ENCODE measurements at places on chromosomes 5 and 9.

- no peak for DNase-seq
Measured at GRCh38 chr9:132753593-132753880, 83.3 kb downstream of the GTF3C4 start.

- no peak for DNase-seq
Measured at GRCh38 chr5:173823721-173824567, 64.2 kb upstream of the CPEB4 start.

DNA sequence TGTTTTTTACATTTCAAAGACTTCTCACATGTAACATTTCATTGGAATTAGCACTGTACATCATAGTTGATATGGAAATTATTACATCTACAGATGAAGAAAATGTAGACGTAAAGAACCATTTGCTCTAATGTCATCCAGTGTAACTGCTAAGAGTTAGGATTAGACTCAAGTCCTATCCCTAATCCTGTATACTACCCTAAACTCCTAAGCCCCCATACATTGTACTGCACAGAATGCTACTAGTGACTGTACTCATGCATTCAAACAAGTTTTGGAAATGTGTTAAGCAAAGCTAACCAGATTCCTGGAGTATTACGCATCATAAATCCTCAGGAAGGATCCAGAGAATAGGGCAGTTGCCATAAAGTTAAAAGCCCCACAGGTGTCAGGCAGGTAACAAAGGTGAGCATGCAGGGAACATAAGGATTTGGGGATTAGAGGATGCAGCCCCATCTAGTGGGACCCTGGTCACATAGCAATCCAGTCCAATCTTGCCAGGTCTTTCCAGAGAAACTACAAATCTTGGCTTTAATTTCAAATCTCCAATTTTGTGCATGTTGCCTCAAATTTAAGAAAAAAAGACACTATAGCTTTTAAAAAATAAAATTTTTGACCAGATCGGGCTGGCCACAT, 32.0 kb downstream of the HAVCR1 start:
- no peak for DNase-seq

GRCh38 chr5:36870399-36871040, 6.0 kb upstream of the NIPBL start:
- DNase-seq, result no peak

DNA sequence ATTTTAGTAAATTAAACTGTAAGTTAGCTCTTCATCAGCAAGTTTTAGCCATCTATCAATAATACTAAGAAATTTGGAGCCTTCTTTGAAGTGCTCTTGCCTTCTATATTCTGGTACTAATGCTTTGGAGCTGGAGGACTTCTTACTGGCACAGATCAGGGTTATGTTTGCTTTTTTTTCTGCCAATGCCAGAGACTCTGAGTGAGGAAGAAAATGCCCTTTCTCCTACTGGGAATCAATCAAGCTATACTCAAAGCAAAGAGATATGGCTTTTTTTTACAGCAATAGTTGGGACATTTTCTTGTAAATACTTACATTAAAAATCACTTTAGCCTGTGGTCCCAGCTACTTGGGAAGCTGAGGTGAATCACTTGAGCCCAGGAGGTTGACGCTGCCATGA, 4.3 kb downstream of the HSDL2 start:
- no peak for DNase-seq

DNA sequence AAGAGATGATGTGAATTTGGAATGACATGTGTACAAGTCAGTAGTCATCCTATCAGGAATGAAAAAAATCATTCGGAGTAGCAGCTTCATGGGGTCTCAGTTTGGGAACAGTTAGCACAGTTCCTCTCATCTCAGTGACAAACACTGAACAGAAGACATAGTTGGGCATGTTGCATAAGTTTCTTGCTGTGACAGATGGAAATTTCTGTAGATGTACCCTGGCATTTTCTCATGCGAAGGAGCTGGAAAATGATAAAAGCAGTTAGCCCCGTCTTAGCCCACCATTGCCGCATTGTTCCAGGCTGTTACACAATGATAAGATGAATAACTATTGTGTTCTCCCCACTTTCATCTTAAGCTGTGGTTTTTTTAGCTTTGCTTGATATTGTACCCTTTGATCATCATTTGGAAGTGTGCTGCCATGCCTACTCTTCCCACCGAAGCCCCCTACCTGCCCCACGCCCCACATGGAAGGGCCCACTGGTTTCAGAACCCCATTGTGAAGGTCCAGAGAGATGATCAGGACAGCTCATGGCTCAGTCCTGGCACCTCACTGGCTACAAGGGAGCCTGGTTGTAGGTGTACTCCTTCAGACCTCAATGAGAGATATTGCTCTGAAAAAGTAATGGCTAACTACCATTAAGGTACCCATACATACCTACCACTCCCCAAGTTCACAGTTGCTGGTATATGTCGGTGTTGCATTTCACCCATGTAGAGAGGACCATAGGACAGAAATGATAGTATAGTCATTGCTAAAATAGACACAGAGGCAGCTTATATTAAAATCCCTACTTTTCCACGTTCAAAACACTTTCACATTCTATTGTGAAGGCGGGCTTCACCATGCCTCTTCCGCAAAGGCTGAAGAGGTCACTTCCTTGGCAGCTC, 38.8 kb downstream of the SFXN1 start:
- DNase-seq, result peak; percentile 44

DNA sequence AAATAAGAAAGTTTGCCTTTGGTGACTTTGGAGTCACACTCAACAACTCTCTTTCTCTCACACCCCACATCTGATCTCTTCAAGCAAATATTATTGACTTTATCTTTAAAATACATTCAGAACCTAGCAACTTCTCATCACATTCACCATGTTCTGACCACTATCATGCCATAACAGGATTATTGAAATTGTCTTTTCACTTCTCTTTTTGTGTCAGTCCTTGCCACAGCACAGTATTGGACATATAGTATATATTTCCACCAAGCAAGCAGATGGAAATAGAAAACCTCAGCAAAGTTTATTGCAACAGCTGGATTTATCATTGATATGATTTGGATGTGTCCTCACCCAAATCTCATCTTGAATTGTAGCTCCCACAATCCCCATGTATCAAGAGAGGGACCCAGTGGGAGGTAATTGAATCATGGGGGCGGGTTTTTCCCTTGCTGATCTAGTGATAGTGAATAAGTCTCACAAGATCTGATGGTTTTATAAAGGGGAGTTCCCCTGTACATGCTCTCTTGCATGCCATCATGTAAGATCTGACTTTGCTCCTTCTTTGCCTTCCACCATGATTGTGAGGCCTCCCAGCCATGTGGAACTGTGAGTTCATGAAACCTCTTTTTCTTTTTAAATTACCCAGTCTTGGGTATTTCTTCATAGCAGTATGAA, 26.9 kb upstream of the ITGA1 start:
- no peak for DNase-seq

DNA sequence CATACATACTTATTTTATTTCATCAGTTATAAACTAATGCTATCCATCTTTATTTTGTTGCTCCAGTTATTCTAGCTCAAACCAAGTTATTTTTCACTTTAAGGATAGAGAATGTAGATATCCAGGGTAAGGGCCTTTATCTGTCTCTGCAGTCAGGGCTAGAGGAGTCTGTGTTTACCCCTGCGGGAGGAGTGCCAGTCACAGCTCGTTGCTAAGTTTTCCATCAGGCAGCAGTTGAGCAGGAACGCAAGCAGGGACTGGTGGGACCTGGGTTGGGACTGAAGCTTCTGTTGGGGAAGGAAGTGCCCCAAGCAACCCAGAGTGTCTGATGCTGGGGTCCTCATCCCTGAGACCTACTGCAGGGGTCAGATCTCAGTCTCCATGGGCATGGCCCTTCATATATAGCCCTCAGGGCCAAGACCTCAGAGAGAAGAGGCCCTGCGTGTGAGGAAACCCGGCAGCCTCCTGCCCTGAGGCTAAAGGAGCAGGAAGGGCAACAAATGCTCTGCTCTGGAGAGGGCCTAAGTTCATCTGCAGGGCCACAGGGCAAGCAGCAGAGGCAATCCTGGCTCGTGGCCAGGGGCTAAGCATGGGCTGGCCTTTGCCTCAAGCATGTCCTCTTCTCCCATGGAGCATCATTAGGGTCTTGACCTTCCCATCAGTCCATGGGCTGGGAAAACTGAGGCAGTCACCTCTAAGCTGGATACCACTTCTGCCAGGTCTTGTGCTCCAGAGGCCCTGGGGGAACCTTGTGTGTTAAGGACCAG, 6.6 kb downstream of the SLC22A4 start:
- no peak for DNase-seq

DNA sequence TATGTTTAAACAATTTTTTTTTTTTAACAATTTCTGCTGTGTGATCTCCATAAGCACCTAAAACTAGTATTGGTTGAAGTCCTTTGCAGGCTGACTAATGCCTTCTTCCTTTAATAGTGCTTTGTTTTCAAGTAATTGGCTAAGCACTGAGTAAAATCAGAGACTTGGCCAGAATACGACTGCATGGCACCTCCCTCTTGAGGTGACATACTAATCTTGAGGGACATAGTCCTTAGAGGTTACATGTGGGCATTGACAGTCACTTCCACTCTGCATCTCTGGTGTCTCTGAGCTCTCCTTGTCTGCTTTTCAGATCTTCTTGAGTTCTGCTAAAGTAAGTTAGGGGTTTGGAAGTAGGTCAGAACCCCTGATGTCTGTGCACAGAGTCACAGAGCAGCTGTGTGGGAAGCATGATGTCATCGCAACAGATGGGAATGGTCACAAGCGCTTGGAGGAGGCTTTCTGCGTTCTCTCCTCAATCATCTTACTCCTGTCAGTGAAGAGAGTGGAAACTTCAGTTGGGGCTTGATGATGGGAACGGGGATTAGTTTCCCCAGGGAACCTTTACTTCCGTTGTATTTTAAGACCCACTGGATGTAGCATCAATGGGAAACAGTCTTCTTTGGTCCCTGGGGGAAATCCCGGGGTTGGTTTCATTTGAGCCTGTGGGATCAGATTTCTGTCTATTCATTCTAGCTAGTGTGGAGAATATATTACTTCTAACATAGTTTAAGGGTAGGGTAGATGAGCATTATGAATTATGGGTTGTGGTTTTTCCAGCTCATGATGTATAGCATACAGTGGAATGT, 136.9 kb downstream of the ARHGAP26 start:
- no peak for DNase-seq

DNA sequence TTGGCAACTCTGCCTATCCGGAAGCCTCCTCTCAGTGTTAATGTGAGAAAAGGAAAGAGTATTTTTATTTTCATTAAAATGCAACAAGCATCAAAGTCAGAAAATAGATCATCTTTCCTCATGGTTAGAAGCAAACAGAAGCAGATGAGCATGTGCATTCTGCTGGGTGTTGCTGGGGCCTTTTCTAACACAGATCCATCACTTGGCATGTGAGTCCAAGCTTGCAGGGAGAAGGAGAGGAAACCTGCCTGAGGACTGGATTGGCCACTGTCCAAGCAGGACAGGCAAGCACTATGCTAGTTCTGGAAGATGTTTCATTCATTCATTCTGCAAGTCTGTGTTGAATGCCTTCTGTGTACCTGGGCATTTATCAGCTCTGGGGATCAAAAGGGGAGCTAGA, 348.7 kb upstream of the PCSK5 start:
- DNase-seq, result no peak

DNA sequence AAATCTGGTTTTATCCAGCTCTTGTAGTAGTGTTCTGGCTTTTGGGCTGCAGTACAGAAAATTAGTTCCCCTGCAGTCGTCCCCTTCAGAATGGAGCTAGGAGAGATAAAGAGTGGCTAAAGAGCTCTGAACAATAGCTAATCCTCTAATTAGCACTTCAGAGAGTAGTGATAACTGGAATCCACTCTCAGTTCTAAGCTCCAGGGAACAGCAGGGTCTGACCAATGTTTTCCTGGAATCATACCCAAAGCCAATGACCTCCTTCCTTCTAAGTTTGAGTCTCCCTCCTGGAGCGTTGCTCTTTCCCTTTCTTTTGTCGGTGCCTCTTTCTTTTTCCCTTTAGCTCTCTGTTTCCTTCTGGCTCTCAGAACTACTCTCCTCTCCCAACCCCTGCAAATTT, 47.4 kb downstream of the MFAP3 start:
- no peak for DNase-seq

GRCh38 chr5:88748666-88749065, 134.3 kb downstream of the MEF2C start:
- DNase-seq, result no peak

DNA sequence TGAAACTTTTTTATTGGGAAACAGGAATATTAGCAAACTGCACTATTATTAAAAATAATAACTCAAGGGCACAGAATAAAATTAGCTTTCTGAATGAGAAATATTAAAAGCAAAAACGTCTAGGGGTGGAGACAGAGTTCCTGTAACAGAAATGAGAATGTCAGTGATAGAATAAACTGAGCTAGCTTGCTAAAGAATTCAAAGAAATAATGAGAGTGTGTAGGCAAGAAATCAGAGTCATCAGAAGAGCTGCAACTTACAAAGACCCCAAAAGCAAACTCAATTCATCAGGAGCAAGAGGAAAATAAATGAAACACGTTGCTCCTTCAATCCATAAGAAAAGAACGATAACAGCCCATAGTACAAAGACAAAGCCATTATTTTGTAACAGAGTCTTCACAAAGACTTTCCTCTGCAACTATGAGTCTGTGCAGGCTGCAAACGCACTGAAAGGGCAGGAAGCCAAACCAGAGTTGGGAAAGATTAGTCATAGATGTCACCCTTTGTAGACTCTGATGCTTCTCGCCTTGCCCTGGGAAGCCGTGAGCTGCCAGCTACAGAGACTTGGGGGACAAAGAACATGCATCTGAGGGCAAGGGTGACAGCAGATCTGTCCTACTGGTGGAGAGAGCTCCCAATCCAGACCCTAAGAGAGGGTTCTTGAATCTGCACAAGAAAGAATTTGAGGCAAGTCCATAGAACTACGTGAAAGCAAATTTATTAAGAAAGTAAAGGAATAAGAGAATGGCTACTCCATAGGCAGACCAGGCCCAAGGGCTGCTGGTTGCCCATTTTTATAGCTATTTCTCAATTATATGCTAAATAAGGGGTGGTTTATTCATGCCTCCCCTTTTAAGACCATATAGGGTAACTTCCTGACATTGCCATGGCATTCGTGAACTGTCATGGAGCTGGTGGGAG, 40.8 kb downstream of the SHC3 start:
- no peak for DNase-seq

DNA sequence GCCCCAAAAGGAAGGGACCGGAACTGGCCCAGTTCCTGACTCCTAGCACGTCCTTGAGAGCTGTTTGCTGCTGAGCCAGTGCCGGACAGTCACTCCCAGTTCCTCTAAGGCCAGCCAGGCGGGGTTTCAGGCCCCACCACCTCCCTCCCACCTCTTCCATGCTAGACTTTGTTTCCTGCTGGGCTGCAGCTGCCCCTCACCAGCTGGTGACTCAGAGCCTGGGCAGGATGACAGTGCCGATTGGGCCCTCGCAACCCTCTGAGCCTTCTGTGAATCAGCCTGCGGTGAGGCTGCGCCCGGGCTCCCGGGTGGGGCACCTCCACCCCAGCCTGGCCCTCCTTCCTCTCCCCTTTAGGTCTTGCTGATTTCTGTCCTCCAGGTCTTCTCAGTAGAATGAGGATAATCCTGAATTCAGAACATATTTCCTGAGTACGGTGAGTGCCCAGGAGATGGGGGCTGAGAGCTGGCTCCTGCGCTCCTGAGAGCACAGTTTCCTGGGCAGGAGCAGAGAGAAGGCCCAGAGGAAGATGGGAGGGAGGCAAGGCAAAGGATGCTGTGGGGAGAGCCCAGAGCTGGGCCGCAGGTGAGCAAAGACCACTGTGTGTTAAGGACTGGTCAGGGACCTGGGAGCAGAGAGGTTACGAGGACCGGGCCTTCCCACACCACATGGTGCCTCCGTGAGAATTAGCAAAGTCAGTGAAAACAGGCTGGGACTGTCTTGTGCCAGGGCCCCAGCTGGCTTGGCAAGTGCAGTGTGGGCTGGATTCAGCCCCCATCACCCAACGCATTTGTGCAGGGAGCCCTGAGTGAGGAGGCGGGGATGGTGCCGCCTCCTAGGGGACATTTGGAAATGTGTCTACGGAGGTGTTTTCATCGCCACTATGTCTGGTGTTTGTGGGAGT, 32.9 kb upstream of the STXBP1 start:
- DNase-seq, result peak; percentile 56

GRCh38 chr5:101673120-101673519, 623.0 kb downstream of the SLCO4C1 start:
- no peak for DNase-seq

All from activated T-cell treated with anti-CD3 and anti-CD28 coated beads for 4 hours (primary cell).